ENCODE measurements at places on chromosomes 11 and 22.
A peak's percentile ranks its signal among the peaks of the same experiment; 100 is the strongest.

DNA sequence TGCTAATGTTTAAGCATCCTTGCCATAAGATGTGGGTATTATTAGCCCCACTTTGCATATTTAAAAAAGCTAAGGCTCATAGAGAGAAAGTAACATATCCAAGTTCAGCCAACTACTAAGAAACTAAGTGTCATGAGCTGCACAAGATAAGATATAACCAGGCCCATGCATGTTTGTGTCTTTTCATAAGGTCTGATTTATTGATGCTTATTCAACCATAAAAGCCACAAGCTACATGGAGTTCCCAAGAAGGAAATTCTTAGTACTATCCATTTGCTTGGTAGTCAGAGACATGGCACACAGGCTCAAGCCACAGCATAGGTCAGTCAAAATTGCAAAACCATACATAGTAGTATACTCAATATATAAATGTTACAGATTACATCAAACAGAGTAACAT, 488.5 kb downstream of the SOX6 start:
- DNase-seq: no peak

DNA sequence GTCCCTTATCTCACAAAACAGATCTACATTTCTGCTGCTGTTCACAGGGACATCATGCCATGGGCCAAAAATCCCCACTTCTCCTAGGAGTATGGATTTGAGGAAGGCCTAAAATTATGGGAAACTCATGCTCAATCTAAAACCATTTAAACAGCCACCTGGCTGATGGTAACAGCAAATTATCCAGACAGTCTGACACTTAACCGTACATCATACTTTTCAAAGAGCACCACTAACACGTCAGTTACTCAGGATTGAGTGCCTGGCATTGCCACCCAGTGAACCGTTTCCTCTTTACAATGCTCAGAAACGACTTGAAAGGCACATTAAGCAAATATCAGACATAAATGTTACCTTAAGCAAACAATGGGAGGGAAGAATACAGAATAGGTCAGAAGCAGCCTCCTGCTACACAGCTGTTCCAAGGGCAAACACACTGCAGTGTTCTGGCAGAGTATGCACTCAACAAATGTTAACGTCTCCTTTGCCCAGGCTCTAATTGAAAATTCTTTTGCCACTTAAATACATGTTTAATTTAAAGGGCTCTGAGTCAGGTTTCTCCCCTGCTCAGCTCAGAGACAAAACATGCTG, 18.8 kb upstream of the SLC36A4 start:
- no peak for DNase-seq

DNA sequence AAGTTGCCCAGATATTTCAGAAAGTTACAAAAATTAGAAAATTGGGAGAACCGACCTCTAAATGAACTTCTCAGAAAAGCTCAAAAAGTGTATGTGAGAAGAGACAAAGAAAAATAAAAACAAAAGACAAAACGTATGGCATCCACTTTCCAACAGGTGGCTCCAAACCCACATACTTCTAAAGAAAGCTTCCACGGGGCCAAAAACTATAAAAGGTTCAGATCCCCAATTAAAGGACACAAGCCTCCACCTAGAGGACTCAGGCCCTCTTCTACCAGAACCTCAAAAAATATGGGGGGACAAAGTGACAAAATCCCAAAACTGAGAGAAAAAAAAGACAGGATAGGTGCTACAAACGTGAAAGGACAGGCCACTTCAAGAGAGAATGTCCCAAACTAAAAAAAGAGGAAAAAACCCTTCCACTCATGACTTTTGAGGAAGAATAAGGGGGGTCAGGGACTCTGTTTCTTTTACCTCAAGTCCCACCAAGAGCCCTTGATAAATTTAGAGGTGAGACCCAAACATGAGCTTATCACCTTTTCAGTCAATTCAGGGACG, 8.8 kb downstream of the SCGB2A1 start:
- no peak for DNase-seq

GRCh38 chr11:9057007-9057406, 34.4 kb downstream of the SCUBE2 start:
- no peak for DNase-seq

- no peak for DNase-seq
These were observed 61.4 kb upstream of the CHRM4 start for GRCh38 chr11:46452918-46453517.

DNA sequence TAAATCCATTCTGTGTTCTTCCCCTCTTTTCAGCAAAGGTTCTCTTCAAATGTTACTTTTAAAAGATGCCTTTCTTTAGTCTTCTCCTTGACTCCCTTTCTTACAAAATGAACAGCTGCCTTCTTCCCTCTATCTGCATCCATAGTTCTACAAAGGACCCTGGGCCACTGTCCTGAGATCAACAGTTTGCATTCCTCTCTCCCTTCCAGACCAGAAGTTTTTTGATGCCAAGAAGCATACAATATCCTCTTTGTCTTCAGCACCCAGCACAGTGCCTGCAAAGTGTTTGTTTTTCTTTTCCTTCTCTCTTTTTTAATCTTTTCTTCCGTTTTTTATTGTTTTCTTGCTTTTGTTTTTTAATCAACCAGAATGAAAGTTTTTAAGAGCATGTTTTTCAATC, 183.5 kb upstream of the SNX19 start:
- no peak for DNase-seq

DNA sequence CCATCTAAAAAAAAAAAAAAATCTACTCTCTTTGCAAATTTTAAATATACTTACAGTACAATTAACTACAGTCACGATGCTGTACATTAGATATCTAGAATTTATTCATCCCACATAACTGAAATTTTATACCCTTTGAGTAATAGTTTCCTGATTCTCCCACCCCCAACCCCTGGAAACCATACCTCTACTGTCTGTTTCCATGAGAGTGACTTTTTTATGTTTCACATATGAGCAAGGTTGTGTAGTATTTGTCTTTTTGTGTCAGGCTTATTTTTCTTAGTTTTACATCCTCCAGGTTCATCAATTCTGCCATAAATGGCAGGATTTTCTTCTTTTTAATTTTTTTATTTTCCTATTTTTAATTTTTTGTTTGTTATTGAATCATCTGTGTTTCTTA, 3.2 kb downstream of the HBB start:
- DNase-seq: no peak

DNA sequence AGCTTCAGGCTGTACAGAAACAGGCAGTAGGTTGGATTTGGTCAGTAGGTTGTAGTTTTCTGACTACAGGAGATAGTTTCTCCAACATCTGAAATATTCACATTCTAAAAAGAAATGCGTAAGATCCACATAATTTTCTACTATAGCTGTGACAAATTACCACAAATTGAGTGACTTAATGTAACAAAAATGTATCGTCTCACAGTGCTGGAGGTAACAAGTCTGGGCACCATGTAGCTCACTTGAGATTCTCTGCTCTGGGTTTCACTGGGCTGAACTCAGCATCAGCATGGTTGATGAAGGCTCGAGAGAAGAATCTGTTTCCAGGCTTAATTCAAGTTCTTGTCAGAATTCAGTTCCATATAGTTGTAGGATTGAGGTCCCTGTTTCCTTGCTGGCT, 350.9 kb upstream of the CCDC179 start:
- DNase-seq: no peak

DNA sequence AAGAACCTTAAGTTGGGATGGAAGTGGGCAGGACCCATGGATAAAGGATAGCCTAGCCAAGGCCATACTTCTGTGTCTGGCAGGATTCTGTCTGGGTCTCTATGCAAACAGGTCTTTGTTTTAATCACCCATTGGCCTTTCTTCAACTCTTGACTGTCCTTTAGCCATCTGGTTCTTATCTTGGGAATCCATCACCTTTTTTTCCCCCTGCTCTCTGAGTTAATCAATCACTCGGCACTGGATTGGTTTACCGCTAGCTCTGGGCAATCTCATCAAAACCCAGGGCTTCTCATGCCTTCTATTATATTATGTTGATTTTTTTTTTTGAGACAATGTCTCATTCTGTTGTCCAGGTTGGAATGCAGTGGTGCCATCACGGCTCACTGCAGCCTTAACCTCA, 1.8 kb upstream of the RNF169 start:
- DNase-seq: no peak

DNA sequence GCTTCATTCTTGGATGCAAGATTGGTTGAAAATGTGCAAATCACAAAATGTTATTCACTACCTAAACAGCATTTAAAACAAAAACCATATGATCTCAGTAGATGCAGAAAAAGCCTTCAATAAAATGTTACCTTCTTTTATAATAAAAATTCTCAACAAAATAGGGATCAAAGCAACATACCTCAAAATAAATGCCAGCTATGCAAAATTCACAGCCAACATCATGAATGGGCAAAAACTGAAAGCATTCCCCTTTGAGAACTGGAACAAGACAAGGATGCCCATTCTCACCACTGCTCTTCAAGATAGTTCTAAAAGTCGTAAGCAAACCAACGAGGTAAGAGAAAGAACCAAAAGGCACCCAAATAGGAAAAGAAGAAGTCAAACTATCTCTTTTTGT, 2.0 kb downstream of the OR5AK2 start:
- no peak for DNase-seq

DNA sequence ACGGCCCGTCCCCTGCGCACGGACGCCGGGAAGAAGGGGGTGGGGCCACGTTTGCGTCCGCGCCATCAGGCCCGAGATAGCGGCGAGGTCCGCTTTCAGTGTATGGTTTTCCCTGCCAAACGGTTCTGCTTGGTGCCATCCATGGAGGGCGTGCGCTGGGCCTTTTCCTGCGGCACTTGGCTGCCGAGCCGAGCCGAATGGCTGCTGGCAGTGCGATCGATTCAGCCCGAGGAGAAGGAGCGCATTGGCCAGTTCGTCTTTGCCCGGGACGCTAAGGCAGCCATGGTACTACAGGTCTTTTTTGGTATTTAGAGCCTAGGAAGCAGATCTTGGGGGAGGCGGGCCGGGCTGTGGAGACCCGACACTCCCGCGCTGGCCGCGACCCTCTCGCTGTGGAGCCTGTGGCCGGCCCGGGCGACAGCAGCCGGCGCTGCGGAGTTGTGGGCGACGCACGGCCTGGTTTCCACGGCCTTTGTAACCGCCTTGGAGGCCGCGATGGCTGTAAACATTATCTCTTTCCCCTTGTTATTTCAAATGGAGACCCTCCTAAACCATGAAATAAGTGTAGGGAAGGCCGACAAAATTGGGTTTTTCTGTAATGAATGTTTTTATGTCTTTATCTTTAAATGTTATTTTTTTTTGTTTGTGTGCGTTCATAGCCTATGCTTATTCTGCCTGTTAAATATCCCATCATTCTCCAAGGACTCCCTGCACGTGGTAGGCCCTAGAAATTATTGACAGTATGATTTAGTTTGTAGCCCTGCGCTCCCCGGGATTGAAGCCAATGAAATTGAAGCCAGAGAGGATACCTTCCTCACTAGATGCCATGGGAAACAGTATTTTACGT, at the start of gene AASDHPPT:
Gene AASDHPPT (plus strand): TSS at position 54 of the 847 bp plus-strand sequence. CDS start 49 bp downstream, at position 103.
- DNase-seq: no peak

- no peak for DNase-seq
These were observed 23.6 kb downstream of the DCPS start for GRCh38 chr11:126327281-126328000.

GRCh38 chr11:89613911-89614310, 96.2 kb upstream of the TRIM77 start:
- DNase-seq: no peak

DNA sequence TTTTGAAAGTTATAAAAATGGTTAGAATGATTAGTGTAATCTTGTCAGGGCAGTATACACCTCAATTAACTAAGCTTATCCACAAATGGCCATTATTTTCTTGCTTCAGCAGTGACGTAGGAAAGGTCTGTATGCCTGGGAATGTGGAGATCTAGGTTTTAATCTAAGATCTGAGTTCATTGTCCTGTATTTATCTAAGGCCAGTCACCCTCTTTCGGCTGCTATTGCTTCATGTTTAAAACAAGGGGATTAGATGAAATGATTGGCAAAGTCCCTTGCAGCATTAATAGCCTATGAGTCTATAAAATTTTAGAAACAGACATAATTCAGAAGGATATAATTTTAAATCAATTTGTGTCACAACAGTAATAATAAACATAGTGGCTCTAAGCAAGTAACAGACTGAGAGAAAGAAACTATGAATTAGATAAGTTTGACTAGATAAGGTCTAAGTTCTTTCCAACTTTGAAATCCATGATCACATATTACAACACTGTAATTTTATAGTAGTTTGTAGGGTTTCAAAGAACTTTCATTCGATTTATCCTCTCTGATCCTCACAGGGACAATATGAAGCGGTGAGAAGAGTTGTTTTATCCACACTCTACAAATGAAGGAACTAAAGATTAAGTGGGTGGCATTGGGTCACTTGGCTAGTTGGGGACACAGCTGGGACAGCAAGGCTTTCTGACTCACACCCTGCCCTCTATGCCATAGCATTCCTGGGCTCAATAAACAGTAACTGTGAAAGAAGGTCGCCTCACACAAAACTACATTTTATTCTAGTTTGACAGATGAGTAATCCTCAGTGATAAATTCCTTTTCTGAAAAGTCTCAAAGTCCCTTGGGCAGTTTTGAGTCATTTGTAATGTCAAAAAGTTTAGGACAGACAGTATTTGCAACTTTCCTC, 60.6 kb upstream of the RDX start:
- no peak for DNase-seq

- DNase-seq: no peak
These were observed 260.1 kb upstream of the MTNR1B start for GRCh38 chr11:92709329-92709728.

- DNase-seq: no peak
These were observed 16.2 kb upstream of the CTTN start for GRCh38 chr11:70381872-70382861.

DNA sequence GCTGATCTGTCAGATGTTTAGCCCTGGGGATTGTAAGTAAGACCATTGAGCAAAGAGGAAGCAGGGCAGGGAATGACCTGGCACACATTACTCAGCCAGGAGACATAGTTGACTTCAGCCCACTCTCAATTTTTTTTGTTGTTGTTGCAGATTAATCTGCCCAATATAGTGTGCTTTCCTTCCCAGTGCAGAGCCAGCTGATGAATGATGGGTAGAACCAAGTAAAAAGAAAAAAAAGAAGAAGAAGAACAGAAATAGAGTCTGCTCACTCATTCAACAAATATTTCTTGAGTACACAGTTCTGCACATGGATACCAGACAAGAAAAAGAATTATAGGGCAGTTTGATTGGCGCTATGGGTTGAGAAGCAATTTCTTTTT, 292.7 kb downstream of the ETS1 start:
- no peak for DNase-seq

DNA sequence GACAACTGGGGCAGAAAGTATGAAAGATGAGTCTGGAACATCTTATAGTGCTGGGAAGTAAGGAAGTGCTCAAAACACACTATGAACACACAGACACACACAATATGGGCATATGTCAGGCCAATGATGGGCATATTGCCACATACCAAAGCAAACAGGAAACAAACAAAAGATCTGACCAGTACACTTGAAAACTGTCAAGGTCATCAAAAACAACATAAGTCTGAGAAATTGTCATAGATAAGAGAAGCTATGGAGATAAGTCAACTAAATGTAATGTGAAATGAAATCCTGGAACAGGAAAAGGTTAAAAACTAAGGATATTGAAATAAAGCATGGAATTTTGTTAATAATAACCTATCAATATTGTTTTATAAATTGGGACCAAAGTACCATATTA, 46.4 kb downstream of the GUCY1A2 start:
- no peak for DNase-seq

GRCh38 chr11:131713529-131714134, 343.2 kb downstream of the NTM start:
- no peak for DNase-seq

- DNase-seq: no peak
These were observed 15.2 kb downstream of the MRGPRG start for GRCh38 chr11:3203221-3204043.

- DNase-seq: peak; percentile 4
These were observed 69.7 kb downstream of the PRSS23 start for GRCh38 chr11:86869966-86870570.

Measured in stimulated activated CD8-positive, alpha-beta memory T cell treated with anti-CD3 and anti-CD28 coated beads, Interleukin-7, amount 100 ng/mL, for 48 hours (primary cell).